ENCODE measurements at places on chromosomes 5 and 9.
A peak's percentile ranks its signal among the peaks of the same experiment; 100 is the strongest.

GRCh38 chr5:36653044-36653705 lies 46.8 kb downstream of the SLC1A3 start:
- no peak for DNase-seq

DNA sequence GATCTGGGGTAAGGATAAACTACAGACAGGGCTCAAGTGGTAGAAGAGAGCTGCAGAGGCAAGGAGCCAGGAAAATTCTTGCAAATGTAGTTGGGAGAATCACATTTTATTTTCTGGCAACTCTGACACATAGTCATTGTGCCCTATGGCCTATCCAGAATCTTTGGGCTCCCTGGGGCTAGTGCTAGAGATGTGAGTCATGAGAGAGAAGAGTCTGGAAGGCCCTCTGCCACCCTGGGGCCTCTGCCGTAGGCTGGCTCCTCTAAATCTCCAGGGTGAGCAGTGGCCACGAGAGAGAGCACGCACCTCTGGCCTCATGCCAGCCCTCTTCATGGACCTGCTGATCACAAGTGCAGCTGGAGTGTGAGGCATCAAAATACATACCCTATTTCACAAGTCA lies 74.3 kb upstream of the SSBP2 start:
- DNase-seq = no peak

DNA sequence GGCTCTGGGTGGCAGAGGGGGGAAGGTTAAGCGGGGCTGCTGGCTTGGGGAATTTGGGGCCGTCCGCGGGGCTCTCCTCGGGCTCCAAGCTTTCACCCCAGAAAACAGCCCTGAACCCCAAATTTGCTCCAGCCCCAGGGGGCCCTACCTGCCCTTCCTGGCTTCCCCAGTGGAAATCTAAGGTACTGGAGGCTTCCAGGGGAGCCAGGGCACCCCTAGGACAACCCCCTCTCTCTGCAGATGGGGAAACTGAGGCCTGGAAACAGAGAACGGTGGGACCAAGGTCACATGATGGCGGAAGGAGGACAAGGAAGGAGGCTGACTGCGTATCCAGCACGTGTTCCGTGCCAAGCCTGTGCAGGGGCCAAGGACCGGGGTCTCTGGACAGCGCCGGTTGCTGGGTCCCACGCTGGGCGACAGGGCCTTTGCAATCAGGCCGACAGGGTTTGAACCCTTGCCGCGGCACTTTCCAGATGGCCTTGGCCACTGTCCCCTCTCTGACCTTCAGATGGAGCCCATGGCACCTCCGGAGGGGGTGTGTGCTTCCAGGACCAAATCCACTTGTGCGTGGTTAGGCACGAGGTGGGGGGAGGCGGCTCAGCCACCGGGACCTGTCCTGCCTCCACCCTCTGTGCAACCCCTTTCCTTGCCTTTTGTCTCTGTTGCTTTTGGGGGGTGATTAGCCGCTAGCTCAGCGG lies 183.1 kb downstream of the C9orf50 start:
- DNase-seq = no peak

GRCh38 chr9:96567203-96567700 lies 52.4 kb downstream of the CDC14B start:
- DNase-seq = no peak

GRCh38 chr9:2601785-2602378 lies 19.7 kb upstream of the VLDLR start:
- no peak for DNase-seq

GRCh38 chr9:117691367-117691766 lies 12.8 kb upstream of the TLR4 start:
- DNase-seq = no peak

DNA sequence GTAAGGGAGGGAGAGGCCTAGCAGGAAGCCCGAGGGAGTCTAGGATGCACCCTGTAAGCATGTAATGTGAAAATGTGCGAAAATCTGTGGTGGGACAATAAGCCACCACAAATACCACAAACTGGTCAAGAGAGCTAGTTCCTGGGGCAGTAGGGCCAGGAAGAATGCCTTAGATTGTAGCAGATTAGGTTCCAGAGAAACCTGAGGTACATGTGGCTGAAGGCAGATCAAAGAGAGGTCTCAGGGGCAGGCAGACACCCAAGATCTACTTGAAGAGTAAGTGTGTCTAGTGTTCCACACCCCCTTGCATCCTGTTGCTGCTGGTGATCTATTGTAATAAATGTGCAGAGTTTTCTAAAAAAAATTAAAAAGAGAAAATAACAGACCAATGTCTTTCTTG lies 1677.3 kb upstream of the CDH6 start:
- no peak for DNase-seq

- DNase-seq = no peak
These were observed 4.3 kb upstream of the NCS1 start for GRCh38 chr9:130167927-130168326.

GRCh38 chr5:159451197-159452052 lies 121.1 kb upstream of the IL12B start:
- no peak for DNase-seq

DNA sequence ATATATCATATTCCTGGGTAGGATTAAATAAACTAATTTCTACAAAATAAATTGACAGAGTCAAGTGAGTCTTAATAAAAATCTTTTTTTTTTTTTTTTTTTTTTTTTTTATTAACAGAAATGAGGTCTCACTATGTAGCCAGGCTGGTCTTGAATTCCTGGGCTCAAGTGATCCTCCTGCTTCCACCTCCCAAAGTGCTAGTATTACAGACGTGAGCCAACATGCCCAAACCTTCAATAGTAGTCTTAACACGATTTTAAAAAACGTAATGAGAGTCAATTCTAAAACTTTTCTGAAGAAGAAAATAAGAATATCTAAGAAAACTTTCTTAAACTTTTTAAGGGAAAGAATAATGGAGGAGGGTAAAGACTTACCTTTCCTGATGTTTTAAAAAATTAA lies 84.2 kb downstream of the YIPF5 start:
- DNase-seq = no peak

DNA sequence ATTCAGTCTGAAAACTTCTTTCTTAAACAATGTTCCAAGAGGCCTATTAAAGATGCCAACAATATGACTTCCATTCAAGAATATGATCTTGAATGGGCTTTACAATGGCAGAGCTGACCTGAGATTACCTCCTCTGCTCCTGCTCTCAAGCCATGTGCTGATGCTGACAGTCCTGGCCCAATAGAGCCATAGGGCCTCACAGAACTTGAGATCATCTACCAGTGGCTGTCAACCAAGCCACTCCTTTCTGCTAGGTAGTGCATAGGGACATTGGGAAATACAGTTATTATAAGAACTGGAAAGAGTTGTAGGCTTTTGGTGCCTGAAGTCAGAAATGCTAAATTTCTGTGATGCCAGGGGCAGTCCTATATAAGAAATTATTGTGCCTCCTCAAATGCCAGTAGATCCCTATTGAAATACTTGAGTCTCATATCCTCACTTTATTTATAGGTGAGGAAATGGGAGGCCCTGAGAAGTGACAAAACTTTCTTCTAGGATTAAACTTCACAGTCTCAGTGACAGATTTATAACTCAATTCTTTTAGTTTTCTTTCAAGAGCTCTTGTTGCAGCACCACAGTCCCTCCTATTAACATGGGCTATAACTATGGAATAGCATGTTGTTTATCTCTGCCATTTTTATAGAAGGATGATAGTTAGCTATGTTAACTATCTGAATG lies 10.9 kb downstream of the GHR start:
- no peak for DNase-seq

DNA sequence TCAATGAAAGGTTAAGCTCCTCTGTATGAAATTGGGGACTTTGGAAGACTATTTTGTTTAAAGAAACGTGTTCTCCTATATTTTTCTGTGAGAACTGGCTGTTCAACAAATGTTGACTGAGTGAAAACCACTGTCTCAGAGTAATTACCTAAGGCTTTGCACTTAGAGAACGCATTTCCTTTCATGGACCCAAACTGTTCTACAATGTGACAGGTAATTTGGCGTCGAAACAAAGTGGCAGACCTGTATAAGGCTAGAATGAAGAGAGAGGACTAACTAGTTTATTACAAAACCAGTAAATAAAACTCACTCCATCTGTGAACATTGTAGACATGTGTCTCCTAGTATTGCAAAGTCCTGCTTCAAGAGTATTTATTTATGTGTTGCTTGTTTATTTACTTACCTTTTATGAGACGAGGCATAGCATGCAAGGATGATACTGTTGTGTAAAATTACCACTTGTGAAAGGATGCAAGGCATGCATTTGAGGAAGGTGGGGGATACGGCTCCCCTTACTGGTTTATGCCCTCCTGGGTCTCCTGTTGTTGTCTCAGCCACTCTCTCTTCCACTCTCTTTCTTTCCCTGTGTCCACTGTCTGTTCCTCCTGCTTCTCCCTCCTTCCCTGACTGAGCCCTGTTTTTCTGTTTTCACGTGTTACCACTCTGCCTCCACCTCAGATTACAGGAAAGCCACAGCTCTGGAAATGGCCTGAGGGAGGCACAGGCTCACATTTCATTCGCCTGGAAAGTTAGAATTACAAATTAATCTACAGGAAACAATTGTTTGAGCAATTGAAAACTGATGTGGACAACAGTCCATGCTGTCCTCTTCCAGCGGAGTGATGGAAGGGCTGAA lies 444.0 kb upstream of the ZNF608 start:
- no peak for DNase-seq

GRCh38 chr9:86713470-86713869 lies 233.8 kb downstream of the GAS1 start:
- no peak for DNase-seq

DNA sequence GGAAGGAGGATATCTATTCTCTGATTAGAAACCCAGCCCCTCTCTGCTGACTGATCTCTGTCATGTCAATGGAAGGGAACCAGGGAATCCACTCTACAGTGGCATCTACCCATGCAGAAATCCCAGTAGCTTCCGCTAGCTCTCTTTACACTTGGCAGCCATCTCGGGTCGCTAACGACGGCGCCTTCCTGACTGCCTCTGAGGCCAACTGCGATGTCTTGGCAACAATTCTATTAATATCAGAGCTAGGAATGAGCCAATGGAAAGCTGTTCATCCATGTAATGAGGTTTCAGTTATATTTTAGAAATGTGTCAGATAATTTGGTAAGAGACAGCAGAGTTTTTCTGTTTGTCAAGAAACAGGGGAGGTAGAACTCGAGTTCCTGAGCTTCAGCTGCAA lies 67.6 kb upstream of the ATP10B start:
- no peak for DNase-seq

GRCh38 chr5:851076-851475 lies 290 bp upstream of the ZDHHC11 start:
- DNase-seq = no peak

DNA sequence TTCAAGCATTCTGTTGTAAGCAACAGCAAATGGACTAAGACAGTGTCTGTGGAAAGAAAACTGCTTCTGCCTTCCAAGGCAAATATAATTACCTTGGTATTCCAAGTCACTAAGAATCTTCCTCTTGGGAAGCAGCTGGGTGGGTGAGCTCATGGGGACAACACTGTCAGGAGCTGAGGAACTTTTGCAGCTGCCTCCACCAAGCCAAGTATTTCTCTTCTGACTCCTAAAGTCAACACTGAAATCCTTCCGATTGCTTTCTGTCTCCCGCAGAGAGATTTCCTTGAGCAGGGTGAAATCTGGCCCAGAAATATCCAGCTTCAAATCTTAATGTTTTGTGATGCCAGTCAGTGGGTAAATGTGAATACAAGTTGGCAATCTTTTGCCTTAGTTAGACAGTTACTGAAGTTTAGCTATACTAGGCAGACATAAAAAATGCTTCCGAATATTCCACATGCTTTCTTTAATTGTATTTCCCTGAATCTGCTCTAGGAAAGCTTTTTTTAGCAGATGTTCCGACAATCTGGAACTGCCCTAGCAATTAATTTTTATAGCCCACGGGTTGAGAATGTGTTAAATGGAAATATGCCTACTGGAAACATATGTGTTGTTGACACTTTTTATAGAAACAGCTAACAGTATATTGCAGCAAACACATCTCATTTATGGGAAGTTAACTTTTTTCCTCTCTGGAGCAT lies 369.9 kb upstream of the DAB2 start:
- no peak for DNase-seq

GRCh38 chr5:131521252-131521651 lies 113.8 kb downstream of the RAPGEF6 start:
- no peak for DNase-seq

GRCh38 chr5:37836592-37837413 lies 3.0 kb downstream of the GDNF start:
- DNase-seq = peak; percentile 21

GRCh38 chr9:88164850-88165249 lies 26.6 kb upstream of the SPATA31C2 start:
- no peak for DNase-seq

- no peak for DNase-seq
These were observed 508.0 kb downstream of the PTPRD start for GRCh38 chr9:10104774-10105173.

DNA sequence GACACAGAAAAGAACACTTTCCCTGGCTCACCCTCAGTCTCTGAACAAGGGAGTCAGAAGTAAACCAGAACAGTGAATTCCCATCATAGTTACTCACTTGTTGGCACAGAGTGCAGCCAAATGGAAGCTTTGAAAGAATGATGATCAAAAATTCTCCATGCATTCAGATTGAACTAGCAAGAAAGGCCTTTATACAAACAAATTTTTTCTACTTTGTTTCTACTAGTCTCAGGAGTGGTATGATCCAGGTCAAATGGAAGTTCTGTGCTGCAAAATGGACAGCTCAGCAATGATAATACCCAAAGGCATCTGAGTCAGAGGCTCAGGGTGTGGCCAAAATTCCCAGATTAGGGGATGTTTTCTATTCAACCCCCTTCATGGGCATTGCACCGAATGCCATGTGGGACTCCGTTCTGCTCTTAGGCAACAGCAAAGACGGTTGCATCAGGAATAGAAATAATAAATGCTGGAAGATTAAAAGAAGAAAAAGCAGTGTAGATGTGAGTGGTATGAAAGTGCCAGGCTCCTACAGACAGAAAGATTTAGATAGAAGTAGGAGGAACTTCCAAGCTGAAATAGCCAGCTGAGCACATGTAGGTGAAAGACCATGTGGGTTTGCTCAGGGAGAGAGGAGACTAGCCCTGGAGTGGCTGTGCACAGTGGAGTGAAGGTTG lies 24.0 kb upstream of the ASPN start:
- DNase-seq = no peak

GRCh38 chr5:93603078-93603792 lies 20.2 kb downstream of the NR2F1 start:
- DNase-seq = no peak

DNA sequence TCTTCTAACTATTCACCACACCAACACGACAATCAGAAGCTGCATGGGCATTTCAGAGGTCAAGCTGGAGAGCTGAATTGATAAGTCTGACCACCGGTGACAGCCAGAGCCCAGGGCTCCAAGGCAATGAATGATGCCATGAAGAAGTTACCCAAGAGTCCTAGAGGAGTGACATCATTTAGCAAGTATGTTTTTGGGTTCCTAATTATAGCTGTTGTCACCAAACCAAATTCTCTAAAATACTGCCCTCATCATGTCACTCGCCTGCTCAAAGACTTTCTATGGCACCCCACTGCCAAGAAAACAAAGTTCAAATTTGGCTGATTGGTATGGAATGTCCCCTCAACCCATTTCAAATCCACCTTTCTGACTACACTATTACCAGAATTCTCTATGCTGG lies 235.1 kb downstream of the SPOCK1 start:
- DNase-seq = no peak

- DNase-seq = no peak
These were observed 8.8 kb downstream of the LHFPL2 start for GRCh38 chr5:78639791-78640190.

Measured in NCI-H1930 (cell line).